ENCODE measurements at places on chromosomes 5 and 9.

DNA sequence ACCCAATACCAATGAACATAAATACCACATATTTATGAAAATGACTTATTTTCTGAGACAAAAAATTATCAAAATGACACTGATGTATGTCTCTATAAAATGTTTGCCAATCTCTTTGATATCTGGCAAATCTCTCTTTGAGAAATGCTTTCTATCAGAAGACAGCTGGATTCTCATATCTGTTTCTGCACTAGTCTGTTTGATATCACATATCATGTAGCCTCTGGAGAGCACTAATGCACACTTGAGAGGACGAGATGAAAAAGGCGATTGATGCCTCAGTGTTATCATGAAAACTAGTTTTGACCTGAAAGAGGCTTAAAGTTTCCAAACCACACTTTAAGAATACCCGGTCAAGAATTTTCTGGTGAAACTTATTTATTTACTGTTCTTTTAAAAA is 29.1 kb upstream of the ANKRD55 start:
- no peak for DNase-seq

DNA sequence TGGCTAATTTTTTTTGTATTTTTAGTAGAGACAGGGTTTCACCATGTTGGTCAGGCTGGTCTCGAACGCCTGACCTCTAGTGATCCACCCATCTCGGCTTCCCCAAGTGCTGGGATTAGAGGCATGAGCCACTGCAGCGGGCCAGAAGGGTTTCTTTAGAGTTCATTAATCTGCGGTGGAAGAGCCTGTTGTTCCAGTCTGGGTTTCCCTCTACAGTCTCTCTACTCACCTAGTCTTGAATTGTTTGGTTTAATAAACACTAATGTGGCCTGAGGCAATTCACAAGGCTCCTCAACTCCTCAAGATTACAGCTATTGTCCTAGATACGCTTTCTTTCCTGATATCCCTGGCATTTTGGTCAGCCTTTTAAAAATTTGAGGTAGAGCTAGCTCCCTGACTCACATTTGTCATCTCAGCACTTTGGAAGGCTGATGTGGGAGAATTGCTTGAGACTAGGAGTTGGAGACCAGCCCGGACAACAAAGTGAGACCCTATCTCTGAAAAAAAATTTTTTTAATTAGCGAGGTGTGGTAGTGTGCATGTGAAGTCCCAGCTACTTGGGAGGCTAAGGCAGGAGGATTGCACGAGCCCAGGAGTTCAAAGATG is 4.6 kb upstream of the SAR1B start:
- no peak for DNase-seq

DNA sequence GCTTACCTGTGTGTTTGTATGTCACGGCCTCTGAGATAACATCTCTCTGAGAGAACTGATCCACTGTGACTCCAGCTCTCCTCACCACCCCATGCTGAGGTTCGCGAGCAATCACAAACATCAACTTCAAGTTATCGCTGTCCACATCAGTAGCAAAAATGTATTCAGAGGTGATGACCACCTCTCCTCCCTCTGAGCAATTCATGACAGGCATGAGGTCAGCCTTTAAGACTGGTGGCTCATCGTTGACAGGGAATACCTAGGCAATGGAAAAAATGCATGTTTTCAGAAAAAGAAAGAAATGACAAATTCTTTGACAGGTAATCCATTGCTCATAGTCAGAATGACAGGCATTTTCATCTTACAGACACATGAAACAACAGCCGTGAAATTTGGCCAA is 90.3 kb upstream of the CER1 start:
- no peak for DNase-seq

DNA sequence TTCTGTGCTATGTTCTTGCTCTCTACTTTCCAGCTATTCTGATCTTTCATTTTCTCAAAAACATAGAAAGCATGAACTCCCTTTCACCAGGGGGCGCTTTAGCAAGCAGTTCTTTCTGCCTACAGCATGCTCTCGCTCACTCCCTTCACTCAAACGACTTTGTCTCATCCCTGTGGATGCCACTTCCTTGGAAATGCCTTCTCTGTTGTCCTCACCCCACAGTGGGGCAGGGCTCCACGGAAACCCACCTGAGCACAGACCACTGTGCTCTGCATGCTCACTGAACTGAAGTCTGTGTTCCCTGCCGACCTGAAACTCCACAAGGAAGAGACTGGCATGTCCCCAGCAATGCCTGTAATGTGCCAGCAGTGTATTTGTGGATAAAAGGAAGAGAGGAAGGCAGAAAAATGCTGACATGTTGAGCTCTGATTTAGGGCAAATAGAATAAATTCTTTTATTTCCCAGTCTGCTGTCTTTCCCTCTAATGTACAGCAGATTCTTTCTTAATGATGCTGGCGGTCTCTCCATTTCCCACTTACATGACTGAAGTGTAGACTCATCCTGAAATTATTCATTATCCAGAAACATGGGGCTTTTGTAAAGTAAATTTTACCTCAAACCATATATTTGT is 4.9 kb upstream of the ROR2 start:
- no peak for DNase-seq

DNA sequence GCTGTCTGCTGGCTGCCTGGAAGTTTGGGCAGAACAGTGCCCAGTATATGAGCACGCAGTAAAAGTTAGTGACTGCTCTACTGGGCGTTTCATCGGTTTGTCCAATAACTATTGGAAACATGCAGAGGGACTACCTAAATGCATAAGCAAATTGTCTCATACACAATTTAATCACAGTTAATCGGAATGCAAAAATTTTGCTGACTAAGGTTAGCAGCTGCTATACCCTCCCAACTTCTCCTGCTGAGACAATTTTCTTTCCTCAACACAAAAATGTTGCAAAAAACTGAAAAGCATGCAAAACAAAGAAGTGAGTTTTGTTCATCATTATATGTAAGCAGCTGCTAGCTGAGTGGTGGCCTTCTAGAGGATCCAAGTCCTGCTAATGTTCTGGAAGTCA is 327.5 kb downstream of the SEMA5A start:
- no peak for DNase-seq

- DNase-seq: no peak
Observed at GRCh38 chr5:133478199-133478985, 133.9 kb downstream of the FSTL4 start.

DNA sequence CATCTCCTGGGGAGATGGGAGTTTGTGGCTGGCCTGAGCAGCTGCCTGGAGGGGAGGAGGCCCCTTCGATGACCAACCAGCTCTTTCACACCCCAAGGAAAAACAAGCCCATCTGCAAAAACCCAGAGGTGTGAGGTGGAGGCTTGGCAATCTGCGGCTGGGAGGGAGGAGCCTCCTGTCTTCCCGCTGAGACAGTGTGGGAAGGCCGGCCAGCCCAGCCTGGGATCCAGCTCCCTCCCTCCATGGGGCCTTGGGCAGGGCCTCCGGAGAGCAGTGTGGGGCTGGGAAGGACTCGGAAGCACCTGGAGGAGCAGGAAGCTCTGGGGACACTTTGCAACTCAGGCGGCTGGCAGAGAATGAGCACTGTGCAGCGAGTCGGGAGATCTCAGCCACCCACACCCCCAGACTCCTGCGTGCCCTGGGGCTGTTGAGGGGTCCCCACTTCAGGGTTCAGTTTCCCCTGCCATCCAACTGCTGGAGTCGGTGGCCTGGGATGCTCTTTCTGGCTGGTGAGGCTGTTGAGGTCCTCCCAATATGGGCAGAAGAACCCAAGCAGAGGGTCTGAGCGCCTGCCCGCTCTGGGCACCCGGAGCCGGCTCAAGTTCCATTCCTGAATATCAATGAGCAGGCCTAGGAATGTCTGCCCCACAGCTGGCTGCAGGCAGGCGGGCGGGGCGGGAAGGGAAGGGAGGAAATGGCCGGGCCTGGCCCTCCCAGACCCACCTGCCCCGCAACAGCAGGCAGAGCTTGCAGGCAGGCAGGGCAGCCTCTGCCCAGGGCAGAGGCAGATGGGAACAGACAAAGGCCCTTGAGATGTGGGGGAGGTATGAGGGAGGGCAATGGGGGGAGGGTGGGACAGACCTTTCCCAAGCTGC is 101.1 kb downstream of the FGF18 start:
- DNase-seq: no peak

- no peak for DNase-seq
Observed at GRCh38 chr5:16437977-16438376, 27.6 kb downstream of the ZNF622 start.
